ENCODE measurements at places on chromosomes 3 and 15.

GRCh38 chr3:58628823-58629562, 37.6 kb downstream of the FAM3D start:
- DNase-seq: no peak

DNA sequence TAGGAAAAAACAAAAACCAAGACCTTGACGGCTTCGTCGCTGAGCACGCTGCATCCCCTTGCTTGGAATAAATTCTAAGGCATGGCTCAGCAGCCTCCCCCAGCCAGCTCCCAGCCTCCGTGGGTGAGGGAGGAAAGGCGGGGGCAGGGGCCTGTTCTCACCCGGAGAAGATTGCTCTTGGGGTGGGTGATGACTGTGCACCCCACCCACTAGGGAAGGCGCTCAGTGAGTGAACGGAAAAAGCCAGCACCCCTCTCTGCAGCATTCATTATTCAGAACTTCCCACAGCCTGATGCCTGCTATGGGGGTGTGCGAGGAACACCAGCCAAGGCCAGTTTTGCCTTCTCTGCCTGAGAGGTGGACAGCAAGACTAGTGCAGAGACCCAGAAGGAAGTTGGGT, 19.3 kb upstream of the NTRK3 start:
- DNase-seq: no peak

DNA sequence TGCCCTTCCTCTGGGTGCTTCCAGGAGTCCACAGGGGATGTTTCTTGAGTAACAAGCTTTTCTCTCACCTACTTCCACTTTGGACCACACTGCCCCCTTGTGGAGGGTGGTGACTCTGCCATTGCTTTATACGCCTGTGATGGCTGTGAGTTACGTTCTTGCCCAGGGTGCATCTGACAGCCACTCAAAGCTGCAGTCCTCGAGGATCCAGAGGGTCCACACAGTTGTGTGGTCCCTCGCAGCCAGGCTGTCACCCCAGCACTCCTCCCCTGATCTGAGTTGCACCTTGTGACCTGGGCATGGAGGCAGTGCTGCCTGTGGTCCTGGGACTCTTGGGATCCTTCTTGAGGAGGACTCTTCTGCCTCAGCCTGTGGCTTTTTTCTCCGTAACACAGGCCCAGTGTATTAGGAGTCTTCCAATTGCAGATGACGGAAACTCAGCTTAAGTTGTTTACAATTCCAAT, 23.4 kb downstream of the FOXL2 start:
- DNase-seq: no peak

GRCh38 chr3:98513736-98514135, 9.0 kb downstream of the CLDND1 start:
- DNase-seq: no peak

GRCh38 chr15:45117308-45118130, 3.4 kb downstream of the DUOXA2 start:
- no peak for DNase-seq

DNA sequence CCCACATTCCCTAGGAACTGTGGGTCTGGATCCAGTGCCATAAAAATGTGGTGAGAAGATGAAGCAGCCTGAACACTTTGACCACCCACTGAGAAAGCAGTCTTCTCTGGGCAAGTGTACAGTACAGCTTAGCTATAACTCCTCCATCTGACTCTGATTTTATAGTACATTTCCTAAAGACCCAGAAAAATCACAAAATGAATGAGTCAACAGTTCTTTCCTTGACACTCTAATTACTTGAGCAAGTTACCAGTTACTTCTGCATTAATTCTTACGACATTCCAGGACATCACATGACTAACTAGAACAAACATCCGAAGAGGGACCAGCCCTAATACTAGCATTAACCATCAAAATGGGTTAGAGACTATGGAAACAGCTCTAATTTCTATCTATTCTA, 148.1 kb upstream of the PEX5L start:
- no peak for DNase-seq

- no peak for DNase-seq
Measured at GRCh38 chr15:88918738-88919137, 5.6 kb upstream of the MFGE8 start.

DNA sequence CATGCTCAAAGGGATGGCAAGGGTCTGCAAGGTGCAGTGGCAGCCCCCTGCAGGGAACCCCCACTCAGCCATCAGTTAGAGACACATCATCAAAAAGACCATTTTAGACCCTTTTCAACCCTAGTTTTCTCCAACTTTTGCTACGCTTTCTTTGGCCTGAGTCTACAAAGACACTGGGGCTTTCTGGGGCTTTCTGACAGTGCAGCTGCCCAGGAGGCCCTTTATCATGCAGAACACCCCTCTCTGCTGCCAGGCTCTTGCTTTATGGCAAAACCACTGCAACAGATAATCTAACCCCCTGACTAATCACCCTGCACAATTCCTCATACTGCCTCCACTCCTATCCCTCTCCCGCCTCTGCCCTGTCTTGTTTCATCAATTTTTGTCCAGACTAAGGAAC, 2.4 kb downstream of the NMNAT3 start:
- DNase-seq: no peak

All from renal cortex interstitium (tissue), 15 donors.